ENCODE measurements at places on chromosomes 4 and X. TPM values are rescaled to one million over a fixed set of nuclear protein-coding genes. Genes with fewer than 3 reads are reported as not detected.

Gene RASGEF1B
- total RNA-seq: 0.09 TPM

Gene ESX1
- not detected for total RNA-seq

Gene GAGE2A
- not detected for total RNA-seq

Gene DSPP
- not detected for total RNA-seq

Gene RHOXF2
- total RNA-seq: not detected

Data from endothelial cell of coronary artery (primary cell).